Breast epithelium (tissue), 4 donors: ENCODE measurements at places on chromosomes 1 and 21.

GRCh38 chr1:28087614-28088167 lies 719 bp downstream of the EYA3 start:
- DNase-seq, result no peak

DNA sequence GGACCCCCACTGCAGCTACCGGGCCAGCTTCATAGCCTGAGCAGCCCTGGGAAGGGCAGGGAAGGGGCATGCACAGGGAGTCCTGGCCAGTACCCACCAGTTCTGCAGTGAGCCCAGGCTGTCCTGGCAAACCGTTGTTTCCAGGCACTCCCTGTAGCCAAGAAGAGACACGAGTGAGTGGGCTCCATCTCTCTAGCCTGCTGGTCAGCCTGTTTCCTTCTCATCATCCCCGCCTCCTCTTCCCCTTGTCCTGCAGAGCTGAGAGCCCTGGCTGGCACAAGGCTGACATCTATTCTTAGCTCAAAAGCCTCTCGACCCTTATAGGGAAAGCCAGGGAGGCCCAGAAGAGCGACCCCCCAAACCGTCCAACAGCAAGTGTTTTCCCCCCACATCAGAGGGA lies 28.7 kb downstream of the COL16A1 start:
- DNase-seq, result no peak

DNA sequence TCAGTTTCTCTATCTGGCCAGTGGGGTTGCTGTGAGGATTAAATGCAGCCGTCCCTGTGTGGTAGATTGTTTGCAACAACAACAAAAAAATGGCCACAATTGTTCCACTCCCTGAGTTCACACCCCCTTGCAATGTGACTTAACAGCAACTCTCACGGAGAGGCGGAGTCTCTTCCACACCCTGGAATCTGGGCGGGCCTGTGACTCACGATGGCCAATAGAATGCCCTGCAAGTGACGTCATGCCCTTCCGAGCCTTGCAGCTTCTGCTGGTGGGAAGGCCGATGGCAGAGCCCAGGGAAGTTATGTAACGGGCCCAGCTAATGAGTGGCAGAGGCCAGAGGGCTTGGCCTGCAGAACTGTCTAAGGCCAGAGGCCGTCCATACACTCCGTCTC lies 87.9 kb downstream of the RIPK4 start:
- peak; percentile 98 for DNase-seq

GRCh38 chr1:152880907-152881306 lies 2.8 kb downstream of the SMCP start:
- DNase-seq, result no peak

- DNase-seq, result no peak
Measured at GRCh38 chr1:162133566-162133965, 64.1 kb downstream of the NOS1AP start.

DNA sequence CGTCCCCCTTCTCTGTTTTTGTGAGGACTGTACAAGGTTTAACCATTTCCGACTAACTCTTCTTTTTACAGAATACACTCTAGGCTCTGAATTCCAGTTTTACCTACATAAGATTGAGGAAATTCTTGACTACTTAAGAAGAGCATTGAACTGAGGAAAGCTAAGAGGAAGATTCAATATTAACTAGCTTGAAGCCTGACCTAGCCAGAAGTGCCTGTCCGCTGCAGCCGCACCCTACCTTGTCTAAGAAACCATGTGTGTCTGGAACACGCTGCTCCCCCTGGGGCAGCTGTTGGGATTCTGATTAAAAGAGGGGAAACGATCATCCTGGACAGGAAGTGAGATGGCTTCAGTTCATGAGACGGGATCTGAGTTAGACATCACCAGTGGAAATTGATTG lies 28.9 kb downstream of the CA6 start:
- no peak for DNase-seq

GRCh38 chr1:207971331-207972219 lies 60.6 kb upstream of the CD34 start:
- no peak for DNase-seq

GRCh38 chr1:199356561-199356960 lies 670.9 kb upstream of the NR5A2 start:
- DNase-seq, result no peak

- no peak for DNase-seq
Measured at GRCh38 chr1:53689736-53690326, 49.1 kb downstream of the GLIS1 start.

GRCh38 chr1:45051005-45051772 lies 39.1 kb downstream of the UROD start:
- no peak for DNase-seq

GRCh38 chr1:106055855-106056254 lies 1000.6 kb upstream of the PRMT6 start:
- DNase-seq, result no peak

DNA sequence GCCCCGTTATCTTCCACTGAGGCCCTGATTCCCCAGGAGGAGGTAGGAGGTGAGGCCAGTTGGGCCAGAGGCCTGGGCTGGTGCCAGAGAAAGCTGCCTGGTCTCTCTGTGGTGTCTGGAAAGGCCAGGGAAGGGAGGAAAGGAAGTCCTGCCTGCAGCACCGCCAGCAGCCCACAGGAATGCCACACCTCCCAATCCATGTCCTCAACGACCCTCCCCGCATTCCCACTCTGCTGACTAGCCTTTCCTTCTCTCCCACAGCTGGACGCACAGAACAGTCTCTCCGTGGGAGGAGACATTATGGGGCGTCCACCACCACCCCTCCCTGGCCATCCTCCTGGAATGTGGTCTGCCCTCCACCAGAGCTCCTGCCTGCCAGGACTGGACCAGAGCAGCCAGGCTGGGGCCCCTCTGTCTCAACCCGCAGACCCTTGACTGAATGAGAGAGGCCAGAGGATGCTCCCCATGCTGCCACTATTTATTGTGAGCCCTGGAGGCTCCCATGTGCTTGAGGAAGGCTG lies 18.0 kb downstream of the CSF1 start:
- DNase-seq, result peak; percentile 62

DNA sequence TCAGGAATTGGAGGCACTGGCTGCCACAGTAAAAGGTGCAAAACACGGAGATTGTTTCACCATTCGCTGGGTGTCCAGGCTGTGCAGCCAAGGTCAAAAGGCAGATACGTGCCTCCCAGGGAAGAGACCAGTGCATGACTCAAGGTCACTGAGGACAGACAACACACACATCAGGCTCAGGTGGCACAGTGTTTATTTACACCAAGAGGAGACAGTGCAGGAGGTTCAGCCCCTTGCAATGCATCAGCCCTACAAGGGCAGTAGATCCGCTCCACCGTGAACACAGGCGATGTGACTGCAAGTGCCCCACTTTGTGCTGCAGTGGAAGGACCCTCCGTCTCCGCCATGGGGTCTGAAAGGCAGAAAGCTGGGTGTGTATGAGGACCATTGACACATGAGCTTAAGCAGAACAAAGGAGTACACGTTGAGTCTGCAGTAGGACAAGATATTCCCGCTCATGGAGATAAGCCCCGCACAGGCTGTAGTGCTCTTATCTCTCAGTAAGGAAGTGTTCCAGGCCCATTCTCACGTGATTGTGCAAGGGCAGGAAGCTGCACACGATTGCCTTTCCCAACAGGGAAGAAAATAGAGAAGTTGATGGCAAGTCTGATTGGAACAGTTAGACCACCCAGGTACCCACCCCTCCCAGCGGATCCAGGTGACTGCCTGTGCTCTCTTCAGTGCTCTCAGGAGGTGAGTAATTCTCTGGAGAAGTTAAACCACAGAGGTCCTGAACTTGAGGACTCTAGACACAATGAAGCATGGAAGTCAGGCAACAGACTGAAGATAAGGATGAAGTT lies 37.5 kb upstream of the QSOX1 start:
- no peak for DNase-seq

- DNase-seq, result no peak
Measured at GRCh38 chr1:181033799-181034451, at the start of gene MR1. Gene MR1 (plus strand): TSS chr1:181033983. CDS start chr1:181034008, 25 bp downstream.

- no peak for DNase-seq
Measured at GRCh38 chr1:118249641-118250040, 64.6 kb upstream of the SPAG17 start.

DNA sequence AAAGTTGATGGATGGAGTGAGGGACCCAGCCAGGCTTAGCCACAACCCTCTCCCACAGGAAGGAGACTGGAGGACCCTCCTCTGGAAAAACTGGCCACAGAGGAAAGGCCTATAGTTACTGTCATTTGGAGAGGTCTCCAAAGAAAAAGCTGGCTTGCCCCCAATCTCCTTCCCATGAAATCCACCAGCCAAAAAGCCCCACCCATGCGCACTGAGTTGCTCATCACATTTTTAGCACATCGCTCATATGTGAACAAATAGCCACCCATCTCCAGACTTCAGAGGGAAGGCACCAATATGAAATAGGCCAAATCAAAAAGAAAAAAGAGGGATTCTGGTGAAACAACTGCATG lies 36.9 kb upstream of the QSOX1 start:
- no peak for DNase-seq

DNA sequence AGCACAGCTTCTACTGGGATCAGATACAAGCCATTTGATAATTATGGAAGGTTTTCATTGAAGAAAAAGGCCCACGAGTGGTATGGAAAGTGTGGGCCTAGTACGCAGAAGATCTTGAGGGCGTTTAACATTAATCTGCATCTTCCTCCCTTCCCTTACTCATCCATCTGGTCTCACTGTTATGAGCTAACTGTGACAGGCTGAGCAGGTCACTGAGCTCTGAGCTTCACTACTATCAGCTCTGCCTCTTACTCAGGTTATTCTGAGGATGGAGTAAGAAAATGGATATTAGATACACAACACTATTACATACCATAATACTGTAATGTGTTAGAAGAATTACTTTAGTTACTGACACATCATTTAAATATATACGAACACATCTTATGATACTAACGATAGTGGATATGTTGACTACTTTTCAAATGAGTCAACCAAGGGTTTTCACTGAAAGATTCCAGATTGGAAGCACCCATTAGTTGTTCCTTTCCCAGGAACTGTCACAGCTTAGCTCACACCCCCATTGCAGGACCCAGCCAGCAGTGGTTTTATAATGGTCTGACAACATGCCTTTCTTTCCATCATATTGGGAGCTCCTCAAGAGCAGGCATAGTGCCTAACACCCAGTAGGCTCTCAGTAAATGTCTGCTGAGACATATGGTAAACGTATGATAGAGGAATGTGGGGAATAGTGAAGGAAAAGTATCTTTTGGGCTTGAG lies 97.8 kb upstream of the C8B start:
- DNase-seq, result no peak

- DNase-seq, result no peak
Measured at GRCh38 chr21:26777166-26777565, 68.0 kb downstream of the ADAMTS1 start.

DNA sequence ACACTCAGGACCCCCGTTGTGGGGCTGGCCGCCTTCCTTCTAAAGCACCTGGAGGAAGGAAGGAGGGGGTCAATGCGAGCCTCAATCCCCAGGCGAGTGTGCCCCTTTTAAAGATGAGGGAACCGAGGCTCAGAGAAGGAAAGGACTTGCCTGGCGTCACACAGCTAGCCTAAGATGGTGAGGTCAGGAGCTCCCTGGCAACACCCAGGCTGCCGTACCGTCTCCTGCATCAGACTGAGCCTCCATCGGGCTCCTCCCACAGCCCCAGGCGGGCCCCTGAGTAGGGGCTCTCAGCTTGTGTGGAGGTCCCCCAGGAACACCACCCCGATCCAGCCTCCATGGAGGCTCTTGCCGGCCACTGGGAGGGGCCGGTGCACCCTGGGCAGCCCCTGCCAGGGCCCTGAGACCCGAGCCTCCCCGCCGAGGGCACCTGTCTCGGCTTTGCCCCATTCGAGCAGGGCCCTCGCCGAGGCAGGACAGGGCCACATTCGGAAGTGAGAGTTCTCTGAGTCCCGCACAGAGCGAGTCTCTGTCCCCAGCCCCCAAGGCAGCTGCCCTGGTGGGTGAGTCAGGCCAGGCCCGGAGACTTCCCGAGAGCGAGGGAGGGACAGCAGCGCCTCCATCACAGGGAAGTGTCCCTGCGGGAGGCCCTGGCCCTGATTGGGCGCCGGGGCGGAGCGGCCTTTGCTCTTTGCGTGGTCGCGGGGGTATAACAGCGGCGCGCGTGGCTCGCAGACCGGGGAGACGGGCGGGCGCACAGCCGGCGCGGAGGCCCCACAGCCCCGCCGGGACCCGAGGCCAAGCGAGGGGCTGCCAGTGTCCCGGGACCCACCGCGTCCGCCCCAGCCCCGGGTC lies at the start of gene AIRE:
Gene AIRE, plus strand, starts transcription at position 739 of the 855 bp plus-strand sequence. CDS start 131 bp downstream, outside the sequence.
- DNase-seq, result no peak

DNA sequence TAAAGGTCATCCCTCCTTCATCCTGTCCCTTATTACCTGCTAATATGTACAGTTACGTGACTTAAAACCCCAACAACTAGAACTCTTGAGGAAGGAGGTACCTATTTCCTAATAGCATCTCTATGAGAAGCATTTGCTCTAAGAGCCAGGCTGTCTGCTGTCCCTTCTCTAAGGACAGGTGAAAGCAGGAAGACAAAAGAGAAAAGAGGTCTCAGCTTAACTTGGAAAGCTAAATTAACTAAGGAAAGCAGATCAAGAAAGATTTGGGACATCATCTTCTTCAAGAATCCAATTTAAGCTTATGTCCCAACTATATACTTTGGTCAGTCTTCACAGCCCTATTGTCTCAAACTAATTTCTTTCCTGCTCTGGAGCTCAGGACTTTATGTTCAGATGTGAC lies 2.9 kb downstream of the EGLN1 start:
- no peak for DNase-seq

DNA sequence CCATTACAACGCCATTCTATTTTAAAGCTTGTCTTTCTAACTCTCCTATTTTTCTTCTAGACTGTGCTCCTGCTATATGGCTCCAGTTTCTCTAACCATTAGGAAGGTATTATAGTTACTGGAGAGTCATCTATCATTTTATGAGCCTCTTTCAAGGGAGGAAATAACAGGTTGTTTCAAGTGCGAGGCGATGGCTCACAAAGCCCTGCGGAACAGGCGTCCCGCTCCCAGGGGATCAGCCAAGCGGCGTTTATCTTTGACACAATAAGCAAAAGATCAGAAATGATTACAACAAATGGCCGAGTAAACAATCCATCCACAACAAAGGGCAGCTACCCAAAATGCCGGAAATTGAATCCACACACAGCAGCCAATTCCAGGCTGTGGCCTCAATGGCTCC lies 249.5 kb upstream of the POU3F1 start:
- no peak for DNase-seq

DNA sequence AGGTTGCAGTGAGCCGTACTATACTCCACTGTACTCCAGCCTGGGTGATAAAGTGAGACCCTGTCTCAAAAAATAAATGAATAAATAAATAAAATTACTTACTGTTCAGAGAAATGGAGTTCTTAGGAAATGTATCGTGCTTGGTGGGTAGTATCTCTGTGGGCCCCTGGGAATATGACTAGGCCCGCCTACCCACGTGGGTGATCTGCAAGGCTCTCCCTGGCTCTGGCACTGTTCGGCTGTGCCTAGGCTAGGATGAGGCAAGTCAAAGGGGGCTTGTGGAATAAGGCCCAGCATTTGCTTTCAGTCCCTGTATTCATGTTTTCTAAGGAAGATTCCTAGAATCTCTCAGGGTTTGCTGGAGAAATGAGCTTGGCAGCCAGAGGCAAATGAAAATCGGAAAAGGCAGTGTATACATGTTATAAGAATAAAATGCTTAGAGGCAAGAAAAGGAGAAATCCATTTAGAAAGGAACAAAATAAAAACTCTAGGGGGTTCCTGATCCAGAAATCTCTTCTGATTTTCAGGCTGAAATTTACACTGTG lies 4.5 kb upstream of the CSRP1 start:
- DNase-seq, result no peak
